ENCODE measurements at places on chromosomes 3 and 15.

DNA sequence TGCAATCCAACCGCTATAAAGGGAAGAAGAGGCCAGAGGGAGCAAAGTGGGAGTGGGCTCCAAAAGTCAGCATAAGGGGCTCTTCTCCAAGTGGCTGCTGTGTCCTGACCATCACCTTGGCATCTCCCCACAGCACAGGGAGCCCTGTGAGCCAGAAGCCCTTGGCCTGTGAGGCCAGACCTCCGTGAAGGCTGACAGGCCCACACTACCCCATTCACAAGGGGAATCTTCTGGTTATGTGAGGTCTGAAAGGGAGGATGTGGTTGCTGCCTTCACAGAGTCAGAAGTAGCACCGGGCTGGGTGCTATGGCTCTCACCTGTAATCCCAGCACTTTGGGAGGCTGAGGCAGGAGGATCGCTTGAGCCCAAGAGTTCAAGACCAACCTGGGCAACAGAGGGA lies 2.6 kb upstream of the ULK3 start:
- no peak for DNase-seq

DNA sequence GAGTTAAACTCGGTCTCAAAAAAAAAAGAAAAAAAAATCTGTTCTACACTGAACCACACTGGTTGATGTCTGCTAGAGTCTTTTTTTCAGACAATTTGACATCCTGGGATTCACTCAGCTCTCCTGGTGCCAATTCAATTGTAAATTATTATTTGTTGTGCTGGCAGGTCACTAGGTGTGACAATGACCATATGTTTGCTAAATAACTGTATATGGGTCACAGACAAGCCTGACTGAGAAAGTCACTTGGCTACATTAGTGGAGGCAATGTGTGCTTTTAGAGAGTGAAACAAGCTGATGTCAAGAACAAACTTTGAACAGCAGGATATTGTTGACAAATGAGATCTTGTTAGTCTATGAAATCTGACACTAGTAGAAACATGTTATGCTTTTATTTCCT lies 1379.1 kb downstream of the ZPLD1 start:
- DNase-seq = no peak

DNA sequence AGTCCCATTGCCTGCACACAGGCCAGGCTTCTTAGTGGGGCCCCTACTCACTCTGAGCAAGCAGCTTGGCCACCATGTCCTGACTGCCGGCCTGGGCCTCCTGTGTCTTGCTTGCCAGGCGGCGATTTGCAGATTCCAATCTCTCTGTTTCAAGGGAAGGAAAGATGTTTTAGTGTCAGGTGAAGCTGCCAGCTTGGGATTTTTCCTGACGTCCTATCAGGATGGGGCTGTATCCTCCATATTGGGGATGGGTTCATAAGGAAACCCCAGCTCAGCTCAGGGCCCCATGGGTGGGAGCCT lies 8.5 kb downstream of the AMOTL2 start:
- DNase-seq = no peak

- DNase-seq = no peak
These were observed 12.6 kb downstream of the RPL32 start for GRCh38 chr3:12828751-12829150.

DNA sequence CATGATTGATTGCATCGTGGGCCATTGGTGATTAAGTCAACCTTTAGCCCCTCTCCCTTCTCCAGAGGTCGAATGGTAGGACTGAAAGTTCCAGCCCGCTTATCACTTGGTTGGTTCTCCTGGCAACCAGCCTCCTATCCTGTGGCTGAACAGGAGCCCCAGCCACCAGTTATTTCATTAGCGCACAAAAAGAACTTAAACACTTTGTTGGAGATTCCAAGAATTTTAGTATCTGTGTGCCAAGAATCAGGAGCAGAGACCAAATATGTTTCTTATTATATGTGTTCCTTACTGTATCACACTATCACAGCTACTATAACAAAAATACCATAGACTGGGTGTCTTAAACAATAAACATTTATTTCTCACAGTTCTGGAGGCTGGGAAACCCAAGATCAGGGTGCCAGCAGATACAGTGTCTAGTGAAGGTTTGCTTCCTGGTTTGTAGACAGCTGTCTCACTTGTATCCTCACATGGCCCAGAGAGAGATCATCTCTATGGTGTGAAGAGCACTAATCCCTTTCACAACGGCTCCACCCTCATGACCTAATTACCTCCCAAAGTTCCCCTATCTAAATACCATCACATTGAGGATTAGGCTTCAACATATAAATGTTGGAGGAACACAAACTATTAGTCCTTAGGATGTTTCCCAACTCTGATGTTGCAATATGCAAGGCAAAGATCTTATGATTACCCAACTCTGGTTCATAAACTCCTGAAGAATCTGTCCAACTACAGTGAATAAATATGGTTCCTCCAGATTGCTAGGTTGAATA lies 30.5 kb upstream of the APH1B start:
- no peak for DNase-seq

- no peak for DNase-seq
These were observed 73.8 kb downstream of the FLNB start for GRCh38 chr3:58082047-58082446.

DNA sequence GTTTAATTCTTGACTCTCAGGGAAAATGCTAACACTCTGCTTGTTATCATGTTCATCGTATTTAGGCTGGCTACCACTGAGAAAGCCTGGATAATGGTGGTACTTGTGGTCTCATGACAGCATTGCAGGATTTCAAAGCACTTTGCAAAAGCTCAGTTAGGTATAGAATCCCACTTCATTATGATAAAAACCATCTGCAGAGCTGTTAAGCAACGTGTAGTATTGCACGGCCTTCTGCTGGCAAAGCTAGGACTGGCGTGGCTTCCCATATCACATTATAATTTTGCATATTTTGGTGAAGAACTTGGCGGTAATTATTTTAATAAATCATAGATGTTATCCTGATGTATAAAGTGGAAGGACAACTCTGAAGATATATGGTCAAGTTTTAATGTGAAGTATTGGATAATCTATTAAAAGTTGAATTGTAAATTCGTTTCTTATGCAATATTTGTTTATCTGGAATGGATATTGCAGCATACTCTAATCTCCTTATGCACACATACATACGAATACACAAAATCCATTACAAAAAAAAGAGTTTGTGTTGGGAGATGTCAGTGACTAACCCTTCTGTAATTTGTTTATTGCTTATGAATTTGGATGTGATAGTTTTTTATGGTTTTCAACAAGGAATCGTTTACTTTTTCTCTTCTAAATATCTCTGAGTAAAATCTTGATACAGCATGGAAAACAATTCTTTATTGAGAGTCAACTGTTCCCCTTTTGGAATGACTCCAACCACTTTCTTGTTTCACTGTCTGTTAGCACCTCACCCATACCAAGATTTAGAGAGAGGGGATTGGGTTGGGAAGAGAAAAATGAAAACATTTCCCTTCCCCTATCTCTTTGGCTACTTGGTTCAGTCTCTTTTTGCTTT lies 9.2 kb downstream of the RAB8B start:
- no peak for DNase-seq

GRCh38 chr15:78712797-78713515 lies 71.9 kb upstream of the CHRNB4 start:
- DNase-seq = no peak

DNA sequence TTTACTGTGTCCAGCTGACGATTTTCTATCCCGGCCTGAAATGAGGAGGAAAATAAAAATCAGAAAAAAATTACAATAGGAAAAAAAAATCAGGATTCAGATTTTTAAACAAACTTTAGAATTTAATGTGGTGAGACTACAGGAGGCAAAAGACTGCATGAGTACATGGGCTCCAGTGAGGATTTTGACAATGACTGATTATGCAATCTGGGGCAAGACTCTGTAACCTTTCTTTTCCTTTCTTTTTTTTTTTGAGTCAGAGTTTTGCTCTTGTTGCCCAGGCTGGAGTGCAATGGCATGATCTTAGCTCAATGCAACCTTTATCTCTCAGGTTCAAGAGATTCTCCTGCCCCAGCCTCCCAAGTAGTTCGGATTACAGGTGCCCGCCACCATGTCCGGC lies 29.9 kb downstream of the SPG11 start:
- DNase-seq = no peak

DNA sequence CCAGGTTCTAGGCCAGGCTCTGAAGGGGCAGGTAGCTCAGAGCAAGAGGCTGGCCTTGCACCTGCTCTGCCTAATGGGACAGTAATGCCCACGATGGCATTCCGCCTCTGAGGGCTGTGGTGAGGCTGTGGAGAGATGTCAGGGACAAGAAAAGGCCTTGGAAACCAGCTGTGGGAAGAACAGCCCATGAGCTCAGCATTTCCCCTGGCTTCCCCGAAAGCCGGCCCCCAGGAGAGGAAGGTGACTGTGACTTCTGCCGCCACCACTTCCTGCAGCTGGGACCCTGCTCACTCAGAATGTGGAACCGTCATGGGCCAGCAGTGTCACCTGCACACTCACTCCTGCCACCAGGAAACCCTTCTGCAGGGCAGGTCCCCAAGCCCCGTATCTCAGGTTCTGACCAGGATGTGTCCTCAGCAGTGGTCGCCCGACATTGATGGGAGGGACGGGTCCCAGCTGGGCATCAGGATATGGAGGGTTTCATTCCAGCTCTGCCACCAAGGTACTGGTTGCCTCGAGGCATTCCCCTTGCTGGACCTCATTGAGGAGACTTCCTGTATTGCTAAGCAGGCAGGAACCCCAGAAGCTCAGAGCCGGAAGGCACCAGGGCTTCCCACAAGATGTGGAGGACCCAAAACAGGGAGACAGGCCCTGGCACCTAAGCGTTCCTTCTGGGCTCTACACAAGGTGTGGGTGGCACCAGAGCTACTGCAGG lies 30.7 kb downstream of the SEMA7A start:
- peak; percentile 17 for DNase-seq

DNA sequence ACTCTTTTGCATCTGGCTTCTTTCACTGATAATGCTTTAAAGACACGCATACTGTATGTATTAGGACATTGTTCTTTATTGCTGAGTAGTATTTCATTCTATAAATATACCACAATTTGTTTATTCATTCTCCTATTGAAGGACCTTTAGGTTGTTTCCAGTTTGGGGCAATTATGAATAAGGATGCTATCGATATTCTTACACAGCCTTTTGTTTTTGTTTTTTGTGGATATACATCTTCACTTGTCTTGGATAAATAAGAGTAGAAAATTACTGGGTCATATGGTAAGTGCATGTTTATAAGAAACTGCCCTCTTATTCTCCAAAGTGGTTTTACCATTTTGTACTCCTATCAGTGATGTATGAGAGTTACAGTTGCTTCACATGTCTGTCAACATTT lies 61.8 kb upstream of the GOLGA6B start:
- no peak for DNase-seq

GRCh38 chr3:16174026-16174355 lies 489 bp upstream of the GALNT15 start:
- DNase-seq = no peak

GRCh38 chr3:123586131-123586530 lies 1.3 kb upstream of the HACD2 start:
- DNase-seq = no peak

DNA sequence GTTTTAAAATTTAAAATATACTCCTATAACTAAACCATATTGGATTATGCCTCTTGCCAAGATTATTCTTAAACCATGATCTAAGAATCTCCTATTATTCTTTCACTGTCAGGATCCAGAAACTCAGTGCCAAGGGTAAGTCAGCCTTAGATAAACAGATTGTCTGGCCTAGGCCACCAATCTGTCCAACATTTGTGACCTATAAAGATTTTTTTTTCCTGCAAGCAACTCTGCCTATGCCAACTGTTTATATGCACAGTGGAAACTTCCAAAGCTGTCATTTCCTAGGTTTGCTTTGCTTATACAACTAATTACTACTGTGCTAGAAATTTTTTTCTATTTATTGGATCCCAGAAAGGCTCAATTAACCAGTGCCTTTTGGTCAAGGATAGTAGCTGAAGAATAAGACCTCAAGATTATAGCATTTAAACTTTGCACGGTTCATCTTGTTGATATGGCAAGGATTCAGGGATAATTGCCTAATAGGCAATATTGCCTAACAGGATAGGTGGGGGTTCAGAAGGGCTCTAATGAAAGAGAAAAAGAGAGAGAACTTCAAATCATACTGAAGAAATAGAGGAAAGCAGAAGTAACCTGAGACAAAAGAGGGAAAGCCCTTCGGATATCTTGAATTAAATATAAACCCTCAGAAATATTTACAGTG lies 22.8 kb downstream of the GAP43 start:
- no peak for DNase-seq

DNA sequence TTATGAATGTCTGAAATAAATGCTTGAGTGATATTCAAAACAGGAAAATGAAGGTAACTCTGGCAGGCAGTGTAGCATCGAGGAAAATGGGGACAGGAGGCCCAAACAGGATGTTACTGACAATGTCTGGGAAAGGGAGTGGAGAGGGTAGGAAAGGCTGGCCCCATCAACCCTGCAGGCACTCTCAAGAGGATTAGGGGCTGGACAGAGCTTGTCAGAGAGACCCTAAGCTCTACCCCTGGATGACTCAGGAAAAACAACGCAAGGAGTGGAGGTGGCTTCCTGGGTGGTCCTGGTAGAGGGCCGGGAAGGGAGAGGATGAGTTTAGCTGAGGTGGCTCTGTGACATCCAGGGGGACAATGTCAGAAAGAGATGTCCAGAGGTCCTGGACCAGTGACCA lies 106.0 kb downstream of the RYK start:
- DNase-seq = no peak

- DNase-seq = no peak
These were observed 21.6 kb upstream of the TASOR start for GRCh38 chr3:56704706-56705105.

- DNase-seq = no peak
These were observed 255.7 kb downstream of the CHL1 start for GRCh38 chr3:452221-452620.

GRCh38 chr3:64093825-64094712 lies 70.8 kb upstream of the PSMD6 start:
- no peak for DNase-seq

DNA sequence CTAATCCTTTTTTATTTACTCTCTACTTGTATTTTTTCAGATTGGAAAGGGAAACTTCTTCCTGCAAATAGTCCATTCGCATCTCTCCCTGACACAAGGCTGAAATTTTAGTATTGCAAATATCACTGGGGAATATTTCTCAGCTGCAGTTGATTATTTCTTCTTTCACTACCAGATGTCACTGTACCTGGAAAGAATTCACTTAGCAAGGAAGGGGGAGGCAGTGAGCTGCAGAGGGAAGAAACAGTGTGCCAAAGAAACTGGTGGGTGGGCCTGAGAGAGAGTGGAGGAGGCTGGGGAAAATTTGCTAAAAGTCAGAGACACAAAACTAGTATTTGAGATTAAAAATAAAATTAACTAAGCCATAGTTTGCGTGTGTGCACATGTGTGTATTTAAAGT lies 142.3 kb upstream of the STT3B start:
- no peak for DNase-seq

- DNase-seq = no peak
These were observed 48.3 kb upstream of the THSD4 start for GRCh38 chr15:71066983-71067382.

Data from stimulated activated CD4-positive, alpha-beta T cell treated with anti-CD3 and anti-CD28 coated beads, Interleukin-15, amount 100 ng/mL, for 1 hour (primary cell).